ENCODE measurements at places on chromosomes 4 and X. TPM values are rescaled to one million over a fixed set of nuclear protein-coding genes. Genes with fewer than 3 reads are reported as not detected.
A peak's percentile ranks its signal among the peaks of the same experiment; 100 is the strongest.

DNA sequence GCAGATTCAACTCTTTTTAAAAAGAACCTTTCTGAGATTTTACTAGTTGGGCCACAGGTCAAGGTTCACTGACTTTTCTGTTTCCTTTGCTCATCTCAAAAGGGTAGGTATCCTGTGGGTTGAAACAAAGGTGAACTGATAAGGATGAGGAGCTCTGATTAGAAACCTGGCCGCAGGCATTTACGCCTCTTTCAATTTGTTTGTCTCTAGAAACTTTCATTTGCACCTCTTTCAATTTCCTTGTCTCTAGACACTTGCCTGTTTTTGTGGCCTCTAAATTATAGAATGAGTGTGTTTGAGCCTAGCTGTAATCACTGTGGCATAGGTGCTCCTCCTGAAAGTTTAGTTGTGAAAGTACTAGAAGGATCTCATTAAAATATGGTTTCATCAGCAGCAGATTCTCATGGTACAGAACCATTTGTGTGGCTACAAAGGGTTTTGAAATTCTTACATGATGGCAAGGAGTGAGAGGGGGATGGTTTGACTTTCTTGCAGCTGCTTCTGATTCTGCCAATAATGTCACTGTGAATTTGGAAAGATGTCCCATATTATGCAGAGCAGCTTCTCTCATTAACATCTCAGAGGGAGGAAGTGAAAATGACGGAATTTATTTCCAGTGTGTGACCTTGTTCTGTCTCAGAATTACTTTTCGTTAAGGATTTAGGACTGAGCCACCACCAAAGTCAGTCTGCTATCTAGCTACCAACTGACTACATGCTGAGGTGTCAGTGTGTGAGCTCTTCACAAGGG, 142.2 kb downstream of the SH2D1A start:
- DNase-seq, result no peak

DNA sequence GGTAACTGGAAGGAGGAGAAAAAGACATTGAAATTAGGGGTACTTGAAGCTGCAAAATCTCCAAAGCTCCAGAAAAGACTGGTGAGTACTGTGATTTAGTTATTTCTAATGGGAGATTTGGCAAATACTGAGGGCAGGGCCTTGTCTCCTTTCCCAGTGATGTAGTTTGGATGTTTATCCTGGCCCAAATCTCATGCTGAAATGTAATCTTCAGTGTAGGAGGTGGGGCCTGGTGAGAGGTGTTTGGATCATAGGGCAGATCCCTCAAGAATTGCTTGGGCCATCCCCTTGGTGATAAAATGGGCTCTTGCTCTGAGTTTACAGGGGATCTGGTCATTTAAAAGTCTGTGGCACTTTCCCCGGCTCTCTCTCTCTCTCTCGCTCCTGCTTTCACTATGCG, 33.1 kb upstream of the GK start:
- DNase-seq, result no peak

DNA sequence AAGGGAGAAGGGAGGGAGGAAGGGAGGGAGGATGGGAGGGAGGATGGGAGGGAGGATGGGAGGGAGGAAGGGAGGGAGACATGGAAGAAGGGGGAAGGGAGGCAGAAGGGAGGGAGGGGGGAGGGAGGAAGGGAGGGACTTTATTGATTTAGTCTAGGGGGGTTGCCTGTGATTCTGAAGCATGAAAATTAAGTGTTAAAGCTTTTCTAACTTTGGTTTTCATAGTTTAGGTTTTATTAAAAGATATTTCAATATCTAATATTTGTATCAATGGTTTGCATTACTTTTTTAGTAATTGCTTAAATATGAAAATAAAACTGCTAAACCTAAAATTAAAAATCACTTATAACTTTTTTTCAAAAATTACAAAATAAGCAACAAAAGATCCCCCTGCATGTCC, 2.4 kb downstream of the PALLD start:
- no peak for DNase-seq

GRCh38 chr4:158046345-158046744, 126.5 kb downstream of the GASK1B start:
- DNase-seq, result no peak

DNA sequence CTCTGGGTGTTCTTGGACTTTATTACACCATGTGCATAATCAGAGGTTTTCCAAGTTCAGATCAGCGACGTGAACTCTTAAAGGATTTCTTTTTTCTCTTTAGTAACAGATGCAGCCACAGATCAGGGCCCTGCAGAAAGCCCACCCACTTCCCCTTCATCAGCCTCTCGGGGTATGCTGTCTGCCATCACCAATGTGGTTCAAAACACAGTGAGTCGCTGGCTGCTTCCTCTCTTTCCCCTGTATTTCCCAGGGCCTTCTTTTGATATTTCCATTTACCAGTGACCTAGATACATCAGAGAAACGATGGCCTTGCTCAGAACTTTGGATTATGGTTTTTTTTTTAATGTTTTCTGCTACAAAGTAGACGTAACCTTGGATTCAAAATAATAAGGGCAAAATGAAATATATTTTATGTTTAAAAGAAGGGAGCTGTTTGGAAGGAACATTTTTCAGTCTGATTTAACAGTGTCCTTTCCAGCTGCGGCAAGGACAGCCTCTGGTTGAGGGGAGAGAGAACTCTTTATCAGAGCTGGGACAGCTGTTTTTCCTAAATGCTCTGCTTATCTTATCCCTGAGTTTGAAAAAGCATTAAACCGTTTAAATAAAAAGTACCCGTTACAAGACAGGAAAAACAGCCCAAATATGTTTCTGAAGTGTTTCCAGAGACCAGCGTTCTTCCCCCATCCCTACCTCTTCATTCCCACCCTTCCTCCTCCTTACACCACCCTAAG, 38.2 kb downstream of the FAM114A1 start:
- DNase-seq, result no peak

- peak; percentile 86 for DNase-seq
Measured at GRCh38 chr4:152106113-152106763, 345.4 kb upstream of the GATB start.

Gene RAB33A
- not detected for total RNA-seq

- DNase-seq, result no peak
Measured at GRCh38 chr4:147740176-147740575, 8.3 kb downstream of the ARHGAP10 start.

Measured in sciatic nerve (tissue), 2 donors.